Spinal cord (tissue), 10 donors: ENCODE measurements at places on chromosomes 7 and 10. TPM values are rescaled to one million over a fixed set of nuclear protein-coding genes. Genes with fewer than 3 reads are reported as not detected.

LRRC18 gene
- polyA plus RNA-seq: 0.62 TPM

MEOX2 gene
- polyA plus RNA-seq: 2.6 TPM

OR2A42 gene
- 0.11 TPM for polyA plus RNA-seq

FXYD4 gene
- not detected for polyA plus RNA-seq

ASB15 gene
- 0.08 TPM for polyA plus RNA-seq

ZNF736 gene
- polyA plus RNA-seq: 15.5 TPM

HOXA2 gene
- polyA plus RNA-seq: 17.7 TPM

SP4 gene
- polyA plus RNA-seq: 16.1 TPM

LIMK1 gene
- 81.4 TPM for polyA plus RNA-seq

PANK1 gene
- 27.5 TPM for polyA plus RNA-seq

CRYGN gene
- 0.55 TPM for polyA plus RNA-seq

RABGEF1 gene
- 42.5 TPM for polyA plus RNA-seq

COL1A2 gene
- polyA plus RNA-seq: 1,054 TPM

INSIG1 gene
- 47.2 TPM for polyA plus RNA-seq

IPMK gene
- polyA plus RNA-seq: 14.2 TPM

OR2A12 gene
- polyA plus RNA-seq: 0.03 TPM

DNA sequence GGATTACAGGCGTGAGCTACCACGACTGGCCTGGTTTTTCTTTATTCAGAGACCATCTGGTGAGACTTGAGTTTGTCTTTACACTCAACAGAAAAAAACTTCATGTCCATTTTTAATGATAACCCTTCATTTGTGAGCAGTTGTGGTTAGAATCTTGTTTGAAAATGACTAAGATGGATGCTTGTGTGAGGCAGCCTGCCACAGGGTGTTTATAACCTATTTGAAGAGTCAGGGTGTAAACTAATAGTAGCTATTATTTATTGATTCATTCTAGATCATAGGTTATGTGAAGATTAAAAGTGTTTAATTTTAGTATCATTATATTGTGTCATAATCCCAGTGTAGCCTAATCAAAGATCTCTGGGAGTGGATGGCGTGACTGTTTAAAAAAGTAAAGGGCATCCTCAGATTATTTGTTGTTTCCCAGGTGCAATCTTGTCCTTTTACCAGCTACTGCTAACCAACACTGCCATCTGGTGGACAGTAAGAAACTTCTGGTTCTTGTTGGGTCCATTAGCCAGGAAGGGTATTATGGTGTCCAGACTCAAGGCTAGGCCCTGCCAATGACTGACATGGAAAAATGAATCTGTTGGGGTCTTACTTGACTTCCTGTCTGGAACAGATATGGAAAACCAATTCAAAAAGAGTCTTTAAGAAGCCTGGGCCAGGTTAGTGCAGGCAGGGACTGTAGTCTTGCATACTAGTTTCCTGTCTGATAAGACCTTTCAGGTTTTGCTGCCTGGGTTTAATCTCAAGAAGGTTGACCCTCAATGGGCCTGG, 24.9 kb downstream of the NRBF2 start:
- H3K27me3 ChIP-seq: no peaks in the 10 kb centered on the region
- H3K36me3 ChIP-seq: peaks cover 2% of the 10 kb centered on the region
- no peak overlapping the region for H3K4me3 ChIP-seq
- no peak overlapping the region for H3K27ac ChIP-seq
- DNase-seq: peak; percentile 84
- H3K4me1 ChIP-seq: no peaks in the 10 kb centered on the region

- H3K36me3 ChIP-seq: no peaks in the 10 kb centered on the region
- no peak overlapping the region for H3K27ac ChIP-seq
- H3K27me3 ChIP-seq: no peaks in the 10 kb centered on the region
- no peaks in the 10 kb centered on the region for H3K4me1 ChIP-seq
- DNase-seq: peak; percentile 46
Measured at GRCh38 chr7:142188846-142189245, 69.0 kb downstream of the PRSS58 start.

DNA sequence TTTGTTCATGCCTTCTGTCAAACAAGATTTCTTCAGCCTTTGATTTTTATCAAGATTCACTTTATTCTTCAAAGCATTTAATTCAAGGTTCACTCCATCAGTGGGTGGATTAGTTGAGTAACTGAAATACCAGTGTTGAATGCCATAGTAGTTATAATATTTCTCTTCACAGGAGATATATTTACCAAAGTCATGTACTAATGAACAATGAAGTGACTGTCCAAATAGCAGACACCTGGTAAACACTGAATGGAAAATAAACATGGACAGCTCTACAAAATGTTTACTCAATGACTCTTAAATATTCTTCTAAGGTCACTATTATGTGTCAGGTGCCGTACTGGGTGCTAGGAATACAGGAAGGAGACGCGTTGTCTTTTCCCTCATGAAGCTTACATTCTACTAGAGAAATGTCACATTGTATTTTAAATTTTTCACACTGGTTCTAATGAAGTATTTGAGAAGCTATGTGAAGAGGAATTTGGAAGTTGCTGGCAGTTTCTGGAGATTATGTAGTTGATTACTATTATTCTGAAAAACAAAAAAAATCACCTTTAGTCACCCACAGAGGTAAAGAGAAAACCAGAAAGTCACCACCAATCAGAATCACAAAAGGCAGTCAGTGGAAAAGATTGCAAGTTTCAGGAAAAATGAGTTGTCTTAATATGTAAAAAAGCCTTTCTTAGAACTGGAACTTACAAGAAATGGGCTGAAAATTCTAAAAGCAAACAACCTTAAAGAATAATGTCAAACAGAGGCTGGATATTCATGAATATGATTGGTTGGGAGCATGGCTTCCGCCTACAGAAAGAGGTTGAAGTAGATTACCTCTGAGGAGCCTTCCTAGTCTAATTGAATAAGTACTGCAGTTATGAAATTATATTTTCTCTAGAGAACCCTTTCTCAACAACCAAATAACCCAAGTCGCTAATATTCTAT, 84.5 kb downstream of the RTKN2 start:
- H3K27ac ChIP-seq: no peak overlapping the region
- H3K4me3 ChIP-seq: no peak overlapping the region
- no peak for DNase-seq

- H3K36me3 ChIP-seq: no peaks in the 10 kb centered on the region
- no peak overlapping the region for H3K27ac ChIP-seq
- H3K4me1 ChIP-seq: no peaks in the 10 kb centered on the region
Measured at GRCh38 chr10:126854726-126855495, 50.3 kb upstream of the DOCK1 start.

DNA sequence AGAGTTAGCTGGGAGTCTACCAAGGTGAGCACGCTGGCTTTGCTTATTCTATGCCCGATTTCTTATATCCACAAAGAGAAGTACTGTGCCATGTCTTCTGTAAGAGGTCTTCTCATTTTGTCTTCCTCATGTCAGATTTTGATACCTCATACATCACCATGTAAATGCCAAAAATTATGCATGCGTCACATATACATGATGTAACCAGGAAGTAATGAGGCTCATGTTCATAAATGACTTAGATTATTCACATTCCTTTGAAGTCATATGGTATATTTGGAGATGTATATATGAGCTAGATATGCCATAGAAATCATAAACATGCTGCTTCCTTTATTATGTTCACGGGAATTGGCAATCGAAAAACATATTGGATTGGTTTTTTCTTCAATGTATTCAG, 97.7 kb upstream of the CELF2 start:
- no peaks in the 10 kb centered on the region for H3K36me3 ChIP-seq
- no peak for DNase-seq
- H3K4me3 ChIP-seq: no peak overlapping the region

GRCh38 chr10:9205558-9205957, 1151.1 kb downstream of the GATA3 start:
- H3K4me3 ChIP-seq: no peak overlapping the region
- DNase-seq: no peak
- no peaks in the 10 kb centered on the region for H3K4me1 ChIP-seq
- no peaks in the 10 kb centered on the region for H3K36me3 ChIP-seq

GRCh38 chr10:104835422-104835821, 194.3 kb downstream of the SORCS3 start:
- no peak for DNase-seq
- no peaks in the 10 kb centered on the region for H3K4me1 ChIP-seq
- H3K36me3 ChIP-seq: no peaks in the 10 kb centered on the region
- no peak overlapping the region for H3K4me3 ChIP-seq
- no peak overlapping the region for H3K27ac ChIP-seq

- DNase-seq: no peak
- no peak overlapping the region for H3K4me3 ChIP-seq
- no peaks in the 10 kb centered on the region for H3K4me1 ChIP-seq
- H3K36me3 ChIP-seq: no peaks in the 10 kb centered on the region
- no peak overlapping the region for H3K27ac ChIP-seq
Measured at GRCh38 chr7:99244939-99245338, 27.7 kb upstream of the MYH16 start.

DNA sequence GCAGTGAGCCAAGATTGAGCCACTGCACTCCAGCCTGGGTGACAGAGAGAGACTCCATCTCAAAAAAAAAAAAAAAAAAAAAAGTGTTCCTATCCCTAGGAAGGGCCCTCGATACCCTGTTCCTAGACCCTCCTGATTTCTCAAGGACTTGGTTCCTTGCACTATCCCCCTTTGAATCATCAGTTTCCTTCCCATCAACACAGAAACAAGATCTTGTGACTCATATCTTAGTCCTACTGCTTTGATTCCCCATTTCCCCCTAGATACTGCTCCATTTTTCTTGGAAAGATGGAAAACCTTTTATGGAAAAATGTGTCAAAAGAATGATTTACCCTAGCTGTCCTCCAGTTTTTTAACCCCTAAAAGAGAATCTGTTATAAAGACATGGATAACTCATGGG, 1.7 kb upstream of the ZNF862 start:
- H3K4me3 ChIP-seq: no peak overlapping the region
- no peak for DNase-seq
- no peak overlapping the region for H3K27ac ChIP-seq
- no peaks in the 10 kb centered on the region for H3K36me3 ChIP-seq
- peaks cover 12% of the 10 kb centered on the region for H3K4me1 ChIP-seq
- no peaks in the 10 kb centered on the region for H3K27me3 ChIP-seq

DNA sequence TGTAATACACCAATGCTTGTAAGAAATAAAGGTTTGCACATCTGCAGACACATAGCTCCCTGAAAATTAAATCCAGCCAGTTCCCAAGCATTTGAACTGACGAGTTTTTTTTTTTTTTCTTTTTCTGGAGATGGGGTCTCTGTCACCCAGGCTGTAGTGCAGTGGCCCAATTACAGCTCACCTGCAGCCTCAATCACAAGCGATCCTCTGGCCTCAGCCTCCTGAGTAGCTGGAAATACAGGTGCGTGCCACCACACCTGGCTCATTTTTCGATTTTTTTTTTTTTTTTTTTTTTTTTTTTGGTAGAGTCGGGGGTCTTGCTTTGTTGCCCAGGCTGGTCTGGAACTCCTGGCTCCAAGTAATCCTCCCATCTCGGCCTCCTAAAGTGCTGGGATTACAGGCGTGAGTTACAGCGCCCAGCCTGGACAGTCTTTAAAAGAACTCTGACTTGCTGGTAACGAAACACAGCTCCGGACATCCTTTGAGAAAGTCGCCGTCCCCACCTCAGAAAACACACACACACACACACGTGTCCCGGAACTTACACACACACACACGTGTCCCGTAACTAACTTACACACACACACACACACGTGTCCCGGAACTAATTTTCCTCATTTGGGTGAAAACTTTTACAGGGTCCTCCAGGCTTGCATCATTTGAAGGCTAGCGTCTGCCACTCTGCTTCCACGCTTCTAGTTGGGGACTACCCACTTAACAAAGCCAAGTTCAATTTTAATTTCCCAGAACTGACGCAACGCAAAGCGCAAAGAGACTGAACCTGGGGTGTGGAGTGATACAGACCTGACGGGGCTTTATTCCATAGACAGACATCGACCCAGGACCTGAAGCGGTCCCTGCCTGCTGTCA, 18.6 kb downstream of the OCM2 start:
- H3K4me1 ChIP-seq: peaks cover 10% of the 10 kb centered on the region
- H3K36me3 ChIP-seq: peaks cover 6% of the 10 kb centered on the region
- H3K4me3 ChIP-seq: peak overlapping the region; percentile 69
- H3K27me3 ChIP-seq: no peaks in the 10 kb centered on the region

GRCh38 chr7:87876040-87876868, at the start of the genes DBF4 and SLC25A40:
Gene DBF4, plus strand, starts transcription at chr7:87876493. Its CDS starts 240 bp downstream, at chr7:87876733.
Gene SLC25A40, minus strand, starts transcription at chr7:87876360. Its CDS starts 17,633 bp downstream, at chr7:87858727.
- no peaks in the 10 kb centered on the region for H3K4me1 ChIP-seq
- DNase-seq: peak; percentile 84
- H3K27ac ChIP-seq: peak within 1 kb of the TSS; percentile 98
- no peaks in the 10 kb centered on the region for H3K27me3 ChIP-seq
- H3K36me3 ChIP-seq: no peaks in the 10 kb centered on the region

DNA sequence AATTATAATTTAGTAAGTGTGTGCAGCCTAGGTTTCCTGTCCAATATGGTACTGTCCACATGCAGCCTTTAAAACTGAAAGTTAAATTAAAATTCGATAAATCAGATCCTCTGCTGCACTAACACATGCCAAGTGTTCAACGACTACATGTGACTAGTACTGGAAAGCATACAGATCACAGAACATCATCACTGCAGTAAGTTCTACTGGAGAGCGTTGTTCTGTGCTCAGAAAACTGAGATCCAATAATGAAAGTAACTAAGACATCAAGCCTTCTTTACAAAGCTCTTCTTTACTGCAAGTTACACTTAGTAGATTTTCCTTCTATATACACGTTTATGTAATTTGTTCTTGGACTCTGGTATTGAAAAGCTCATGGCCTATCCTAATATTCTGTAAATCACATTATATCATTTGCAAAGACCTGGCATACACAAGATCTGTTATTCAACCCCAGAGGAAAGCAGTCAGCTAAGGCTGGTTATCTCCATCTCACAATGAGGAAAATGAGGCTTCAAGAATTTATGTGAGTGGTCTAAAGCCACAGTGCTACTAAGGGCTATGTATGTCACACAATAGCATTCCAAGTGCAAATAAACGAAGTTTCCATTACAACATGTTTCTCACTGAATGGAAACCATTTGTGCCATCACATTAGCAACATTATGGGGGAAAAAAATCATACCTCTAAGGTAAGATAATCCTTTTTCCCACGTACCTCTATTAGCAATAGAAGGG, 77.6 kb downstream of the VPS41 start:
- no peak overlapping the region for H3K4me3 ChIP-seq
- no peaks in the 10 kb centered on the region for H3K36me3 ChIP-seq
- no peaks in the 10 kb centered on the region for H3K27me3 ChIP-seq

DNA sequence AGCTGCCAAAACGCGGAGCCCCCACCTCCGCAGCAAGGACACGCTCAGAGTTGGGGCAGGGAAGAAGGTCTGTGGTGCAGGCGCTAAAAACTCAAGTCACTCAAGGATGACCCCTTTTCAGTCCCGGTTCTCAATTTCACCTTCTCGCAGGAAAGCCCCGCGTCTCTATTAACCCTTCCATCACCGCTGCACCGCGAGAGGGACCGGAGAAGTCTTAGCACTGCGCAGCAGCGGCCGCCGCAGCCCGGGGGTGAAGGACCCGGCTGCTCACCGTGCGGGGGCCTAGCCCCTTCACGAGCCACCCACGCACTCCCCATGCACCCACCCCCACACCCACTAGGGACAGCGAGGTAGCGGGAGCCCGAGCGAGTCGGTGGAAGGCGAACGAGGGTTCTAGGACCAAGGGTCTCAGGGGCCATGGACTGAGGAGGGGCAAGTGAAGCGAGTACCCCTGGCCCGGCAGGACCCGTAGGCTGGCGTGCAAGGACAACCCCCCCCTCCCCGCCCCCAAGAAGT, 162.9 kb downstream of the SH3PXD2A start:
- no peak for DNase-seq
- peak overlapping the region; percentile 50 for H3K4me3 ChIP-seq
- no peaks in the 10 kb centered on the region for H3K36me3 ChIP-seq
- H3K27me3 ChIP-seq: peaks cover 38% of the 10 kb centered on the region
- peaks cover 51% of the 10 kb centered on the region for H3K4me1 ChIP-seq
